NAMALWA (cell line): ENCODE measurements at places on chromosomes 16 and 17.

DNA sequence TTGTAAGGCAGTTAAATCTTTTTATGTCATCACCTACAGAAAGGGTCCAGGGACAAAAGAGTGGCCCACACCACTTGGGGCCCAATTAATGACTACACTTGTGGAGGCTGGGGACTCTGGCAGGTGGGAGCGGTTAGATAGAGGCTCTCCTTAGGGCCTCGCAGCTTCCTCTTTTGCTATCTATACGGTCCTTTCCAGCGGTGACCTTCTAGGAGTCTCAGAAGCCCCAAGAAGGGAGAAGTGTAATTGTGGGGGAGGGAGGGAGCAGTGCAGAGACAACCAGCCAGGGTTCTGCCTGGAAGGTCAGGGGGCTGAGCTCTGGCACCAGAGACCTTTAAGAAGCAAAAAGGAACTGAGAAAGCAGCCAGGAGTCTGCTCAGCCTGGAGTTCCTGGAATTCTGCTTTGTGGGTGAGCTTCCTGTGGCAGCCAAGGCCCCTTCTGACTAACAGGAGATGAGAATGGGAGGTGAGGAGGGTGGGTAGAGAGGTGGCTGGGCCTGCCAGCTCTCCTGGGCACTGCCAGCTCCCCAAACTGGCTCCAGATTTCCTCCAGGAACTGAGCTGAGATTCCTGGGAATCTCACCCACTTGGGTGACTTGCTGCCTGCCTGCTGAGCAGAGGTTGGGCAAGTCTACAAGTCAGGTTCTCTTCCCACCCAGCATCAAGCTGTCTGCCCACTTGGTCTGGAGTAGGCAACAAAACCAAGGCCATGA lies 16.3 kb upstream of the MAP3K14 start:
- no peak for DNase-seq

GRCh38 chr16:19766988-19767387 lies 48.9 kb downstream of the IQCK start:
- DNase-seq = no peak

DNA sequence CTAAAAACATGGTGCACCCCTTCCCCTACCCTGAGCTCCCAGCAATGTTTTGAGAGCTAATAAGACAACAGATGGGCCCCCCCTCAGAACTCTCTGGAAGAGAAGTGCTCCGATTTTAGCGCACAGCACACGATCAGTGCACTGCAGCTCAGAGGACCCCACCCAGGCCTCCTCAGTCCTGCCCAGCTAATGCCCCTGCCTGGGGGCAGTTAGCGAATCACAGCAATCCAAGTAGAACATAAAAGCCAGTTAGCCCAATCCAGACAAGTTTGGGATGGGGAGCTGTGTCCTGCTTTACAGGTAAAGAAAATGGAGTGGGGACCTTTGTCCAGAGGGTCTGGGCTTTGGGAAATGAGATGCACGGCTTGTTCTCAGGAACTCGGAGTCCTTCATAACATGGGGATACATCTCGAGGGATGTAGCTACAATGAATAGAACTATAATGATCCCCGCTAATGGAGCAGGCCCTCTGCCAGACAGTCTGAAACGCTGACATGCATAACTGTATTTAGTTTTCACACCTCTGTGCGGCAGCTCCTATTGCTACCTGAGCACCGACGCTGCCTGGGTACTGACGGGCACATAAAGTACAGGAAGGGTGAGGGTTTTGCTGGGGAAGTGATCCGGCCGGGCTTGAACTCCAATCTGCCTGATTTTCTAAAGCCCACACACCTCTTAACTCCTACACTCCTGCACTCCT lies 29.7 kb upstream of the CDC42EP4 start:
- DNase-seq = no peak

DNA sequence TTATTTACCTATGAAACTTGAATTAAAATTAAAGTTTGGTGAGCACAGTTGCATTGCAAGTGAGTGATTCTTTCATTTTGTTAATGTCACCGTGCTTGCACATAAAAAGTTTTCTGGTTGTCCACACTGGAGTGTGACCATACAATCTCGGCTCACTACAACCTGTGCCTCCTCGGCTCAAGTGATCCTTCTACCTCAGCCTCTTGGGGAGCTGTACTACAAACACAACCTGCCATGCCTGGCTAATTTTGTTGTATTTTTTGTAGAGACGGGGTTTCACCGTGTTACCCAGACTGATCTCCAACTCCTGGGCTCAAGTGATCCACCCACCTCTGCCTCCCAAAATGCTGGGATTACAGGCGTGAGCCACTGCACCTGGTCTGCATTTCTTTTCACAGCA lies 50.1 kb upstream of the ADCY7 start:
- no peak for DNase-seq

GRCh38 chr17:42337442-42337841 lies 49.1 kb downstream of the STAT5A start:
- no peak for DNase-seq

DNA sequence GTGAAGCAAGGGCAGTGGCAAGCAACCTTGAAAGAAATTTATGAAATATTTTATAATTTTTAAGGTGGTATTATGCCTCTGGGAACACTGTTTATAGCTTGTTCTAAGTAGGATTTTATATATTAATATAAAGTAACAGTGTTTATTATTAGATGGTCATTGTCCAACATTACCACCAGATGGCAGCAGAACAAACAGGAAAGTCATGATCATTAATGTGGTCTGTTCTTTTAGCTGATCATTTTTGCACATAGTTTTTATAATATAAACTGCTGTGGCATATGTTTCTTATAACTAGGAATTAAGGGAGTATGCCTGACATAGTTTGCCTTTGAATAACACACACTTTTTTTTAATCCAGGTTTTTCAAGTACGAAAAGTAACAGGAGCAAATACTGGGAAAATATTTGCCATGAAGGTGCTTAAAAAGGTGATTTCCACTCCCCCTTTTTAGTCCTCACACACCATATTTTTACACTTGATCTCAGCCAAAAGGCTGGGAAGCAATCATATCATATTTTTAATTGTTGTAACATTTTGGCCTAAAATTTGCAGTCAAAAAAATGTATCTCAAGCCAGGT lies 21.4 kb downstream of the RPS6KB1 start:
- DNase-seq = peak; percentile 73

GRCh38 chr17:8482546-8482945 lies 46.9 kb downstream of the NDEL1 start:
- DNase-seq = no peak

DNA sequence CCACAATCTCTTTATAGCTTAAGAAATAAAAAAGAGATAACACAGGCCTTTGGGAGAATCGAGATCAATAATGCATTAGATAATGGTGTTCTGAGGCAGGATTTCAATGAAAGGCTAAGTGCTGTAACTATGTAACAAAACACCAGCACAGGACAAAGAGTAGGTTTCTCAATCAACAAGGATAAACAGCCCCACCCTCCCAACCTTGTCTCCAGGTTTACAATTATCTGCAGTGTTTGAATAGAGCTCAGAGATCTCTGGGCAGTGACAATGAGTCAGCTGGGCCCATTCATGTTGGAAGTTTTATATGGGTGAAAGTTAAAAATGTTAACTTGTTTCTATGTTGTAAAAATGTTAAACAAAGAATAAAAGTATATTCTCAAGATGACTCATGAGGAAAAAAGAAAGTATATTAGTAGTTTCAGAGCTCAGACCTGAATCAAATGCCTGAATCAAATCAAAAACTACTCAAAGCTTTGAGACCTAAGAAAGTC lies 17.0 kb upstream of the KRT20 start:
- DNase-seq = no peak

DNA sequence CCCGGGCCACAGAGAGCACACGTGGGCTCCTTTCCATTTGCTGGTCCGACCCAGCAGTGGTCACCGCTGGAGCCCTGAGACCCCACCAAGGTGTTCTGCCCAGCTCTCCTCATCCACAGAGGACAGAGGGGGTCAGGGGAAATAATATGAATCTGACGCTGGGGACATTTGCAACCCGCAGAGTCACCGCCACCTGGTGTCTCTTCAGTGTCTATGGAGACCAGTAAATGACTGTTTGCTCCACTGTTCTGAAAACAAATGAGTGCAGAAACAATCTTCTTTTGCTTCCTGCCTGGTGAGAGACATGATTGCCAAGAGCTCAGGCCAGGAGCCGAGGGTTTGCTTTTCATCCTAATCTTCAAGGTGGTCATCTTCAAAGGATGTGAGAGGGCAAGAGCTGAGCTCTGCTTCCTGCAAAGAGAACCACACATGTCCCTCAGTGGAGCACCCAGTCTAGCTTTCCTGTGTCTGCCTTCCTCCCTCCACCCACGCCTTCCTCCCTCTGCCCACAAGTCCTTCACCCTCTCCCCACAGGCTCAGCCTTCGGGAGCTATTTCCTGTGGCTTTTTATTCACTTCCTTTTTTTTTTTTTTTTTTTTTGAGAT lies 14.7 kb upstream of the KLHDC4 start:
- peak; percentile 86 for DNase-seq

GRCh38 chr17:31072186-31072585 lies 22.6 kb upstream of the NF1 start:
- DNase-seq = no peak

DNA sequence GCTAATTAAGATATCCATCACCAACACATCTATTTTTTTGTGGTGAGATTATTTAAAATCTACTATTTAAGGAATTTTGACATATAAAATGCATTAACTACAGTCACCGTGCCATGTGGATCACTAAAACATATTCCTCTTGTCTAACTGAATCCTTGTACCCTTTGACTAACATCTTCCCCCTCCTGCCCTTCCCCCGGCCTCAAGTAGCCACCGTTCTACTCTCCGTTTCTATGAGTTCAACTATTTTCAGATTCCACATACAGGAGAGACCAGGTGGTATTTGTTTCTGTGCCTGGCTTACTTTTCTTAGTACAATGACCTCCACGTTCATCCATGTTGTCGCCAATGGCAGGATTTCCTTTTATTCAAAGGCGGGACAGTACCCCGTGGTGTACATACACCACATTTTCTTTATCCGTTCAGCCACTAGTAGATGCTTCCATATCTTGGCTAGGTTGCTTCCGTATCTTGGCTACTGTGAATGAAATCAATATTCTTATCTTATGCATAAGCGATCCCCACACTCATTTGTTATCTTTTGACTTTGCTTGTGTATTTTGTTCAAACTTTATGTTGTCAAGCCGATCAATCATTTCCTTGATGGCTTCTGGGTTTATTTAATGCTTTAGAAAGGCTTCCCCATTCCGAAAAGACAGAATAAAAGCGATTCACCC lies 134.7 kb downstream of the KCNJ12 start:
- no peak for DNase-seq
